Mesothelial cell of epicardium (in vitro differentiated cells): ENCODE measurements at places on chromosomes 13 and 19.

DNA sequence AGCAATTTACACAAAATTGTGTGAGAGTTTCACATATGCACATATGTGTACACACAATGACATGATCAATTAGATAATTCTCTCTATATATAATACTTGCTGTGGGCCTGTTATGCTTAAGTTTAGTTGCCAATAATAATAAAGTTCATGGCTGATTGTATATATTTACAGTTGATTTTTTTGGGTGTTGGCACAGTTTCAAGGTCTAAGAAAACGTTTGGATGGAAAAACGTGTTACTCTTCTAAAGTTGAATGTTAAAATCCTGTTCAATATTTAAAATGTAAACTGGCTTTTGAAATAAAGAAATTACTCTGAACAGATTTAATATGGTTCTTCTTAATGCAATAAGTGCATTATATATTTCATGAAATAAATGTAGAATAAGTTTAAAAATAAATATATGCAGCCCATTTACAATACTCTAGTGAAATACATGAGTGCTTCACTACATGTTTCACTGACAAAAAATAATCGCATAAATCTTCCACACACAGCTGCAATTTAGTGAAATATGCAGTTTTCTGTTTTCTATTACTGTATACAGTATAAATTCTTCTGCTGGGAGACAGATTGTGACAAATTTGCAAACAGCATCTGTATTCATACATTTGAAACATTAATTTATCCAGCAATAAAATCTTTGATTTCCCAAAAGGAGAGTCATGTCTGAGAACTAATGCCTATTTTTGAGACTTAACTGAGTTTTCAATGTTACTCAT, 586.9 kb upstream of the KLHL1 start:
- no peak overlapping the region for H3K4me3 ChIP-seq
- H3K36me3 ChIP-seq: no peaks in the 10 kb centered on the region
- no peaks in the 10 kb centered on the region for H3K27me3 ChIP-seq
- no peaks in the 10 kb centered on the region for H3K4me1 ChIP-seq

GRCh38 chr19:5083547-5083965, 114.6 kb downstream of the KDM4B start:
- H3K27me3 ChIP-seq: no peaks in the 10 kb centered on the region
- H3K4me3 ChIP-seq: no peak overlapping the region
- DNase-seq: no peak
- peaks cover 14% of the 10 kb centered on the region for H3K4me1 ChIP-seq

DNA sequence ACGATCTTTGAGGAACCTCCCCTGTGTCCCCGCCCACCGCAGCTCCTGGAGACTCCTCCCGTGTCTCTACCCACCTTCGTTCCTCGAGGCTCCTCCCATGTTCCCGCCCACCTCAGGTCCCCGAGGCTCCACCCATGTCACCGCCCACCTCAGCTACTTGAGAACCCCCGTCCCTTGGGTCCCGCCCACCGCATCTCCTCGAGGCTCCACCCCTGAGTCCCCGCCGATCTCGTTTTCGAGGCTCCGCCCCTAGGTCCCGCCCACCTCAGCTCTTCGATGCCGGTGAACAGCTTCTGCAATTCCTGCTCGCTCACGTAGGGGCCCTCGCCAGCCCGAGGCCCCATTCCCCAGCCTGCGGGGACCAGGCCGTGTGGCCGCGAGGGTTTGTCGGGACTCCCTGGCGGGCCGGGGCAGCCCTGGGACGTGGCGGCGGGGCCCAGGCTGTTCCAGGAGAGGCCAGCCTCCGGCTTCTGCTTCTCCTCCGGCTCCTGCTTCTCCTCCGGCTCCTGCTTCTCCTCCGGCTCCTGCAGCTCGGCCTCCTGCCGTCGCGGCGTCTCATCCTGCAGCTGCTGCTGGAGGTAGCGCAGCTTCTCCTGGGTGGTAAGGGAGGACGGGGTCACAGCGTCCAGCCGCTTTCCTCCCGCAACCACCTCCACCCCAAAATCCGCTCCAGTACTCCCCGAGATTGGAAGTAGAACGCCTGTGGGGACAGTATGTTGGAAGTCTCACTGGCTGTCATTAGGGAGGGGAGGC, 16.7 kb downstream of the TSKS start:
- no peaks in the 10 kb centered on the region for H3K4me1 ChIP-seq
- DNase-seq: no peak
- no peak overlapping the region for H3K4me3 ChIP-seq
- no peak overlapping the region for H3K27ac ChIP-seq

DNA sequence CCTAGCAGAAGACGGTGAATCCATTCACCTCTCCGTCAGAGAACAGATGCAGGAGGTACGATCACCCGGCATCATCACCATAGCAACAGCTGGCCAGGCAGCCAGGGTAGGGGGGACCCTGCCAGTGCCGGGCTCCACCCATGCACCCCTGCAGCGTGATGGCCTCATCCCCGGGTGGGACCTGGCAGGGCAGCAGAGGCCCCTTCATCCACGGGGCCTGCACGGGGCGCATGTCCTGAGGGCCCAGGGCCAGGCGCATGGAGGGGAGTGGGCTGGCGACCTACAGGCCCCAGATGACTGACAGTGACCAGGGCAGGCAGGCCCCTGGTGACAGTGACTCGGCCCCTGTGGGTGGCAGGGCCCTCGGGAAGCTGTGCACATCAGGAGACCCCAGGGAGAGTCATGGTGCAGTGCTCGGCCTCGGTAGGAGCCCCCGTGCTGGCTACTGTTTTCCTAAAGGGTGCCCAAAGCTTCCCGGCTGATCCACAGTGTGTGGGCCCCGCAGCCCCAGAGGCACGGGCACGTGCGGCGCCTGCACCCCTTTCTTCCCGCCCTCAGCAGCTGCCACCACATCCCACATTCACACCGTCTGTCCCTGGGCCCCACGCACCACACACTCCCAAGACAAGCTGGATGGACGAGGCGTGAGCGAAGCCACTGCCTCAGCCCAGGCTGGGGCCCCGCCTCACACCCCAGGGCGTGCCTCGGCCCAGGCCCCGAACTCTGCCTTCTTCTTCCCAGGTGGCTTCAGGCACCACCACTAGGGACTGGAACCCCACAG, 4.8 kb downstream of the RNF126 start:
- no peaks in the 10 kb centered on the region for H3K27me3 ChIP-seq
- no peak for DNase-seq
- no peaks in the 10 kb centered on the region for H3K36me3 ChIP-seq

DNA sequence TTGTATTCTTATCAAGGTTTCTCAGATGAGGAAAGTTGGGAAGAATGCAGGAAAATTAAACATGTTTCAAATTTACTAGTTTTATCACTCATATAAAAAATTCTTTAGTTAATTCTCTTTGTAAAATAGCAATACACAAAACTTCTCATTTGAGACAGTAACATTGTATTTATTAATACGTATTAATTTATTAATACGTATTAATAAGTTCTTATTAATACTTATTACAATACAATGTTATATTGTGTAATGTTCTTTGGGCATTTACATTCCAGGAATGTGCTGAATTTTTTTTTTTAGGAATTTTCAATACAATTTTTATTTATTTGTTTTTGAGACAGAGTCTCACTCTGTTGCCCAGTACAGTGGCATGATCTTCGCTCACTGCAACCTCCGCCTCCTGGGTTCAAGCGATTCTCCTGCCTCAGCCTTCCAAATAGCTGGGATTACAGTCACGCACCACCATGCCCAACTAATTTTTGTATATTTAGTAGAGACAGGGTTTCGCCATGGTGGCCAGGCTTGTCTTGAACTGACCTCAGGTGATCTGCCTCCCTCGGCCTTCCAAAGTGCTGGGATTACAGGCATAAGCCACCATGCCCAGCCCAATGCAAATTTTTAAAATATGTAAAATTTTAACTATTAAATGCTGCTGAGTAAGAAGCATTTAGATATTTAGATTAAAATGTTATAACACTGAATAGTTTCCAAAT, 31.6 kb downstream of the MBNL2 start:
- no peaks in the 10 kb centered on the region for H3K36me3 ChIP-seq
- no peaks in the 10 kb centered on the region for H3K27me3 ChIP-seq
- no peak for DNase-seq
- H3K27ac ChIP-seq: no peak overlapping the region

DNA sequence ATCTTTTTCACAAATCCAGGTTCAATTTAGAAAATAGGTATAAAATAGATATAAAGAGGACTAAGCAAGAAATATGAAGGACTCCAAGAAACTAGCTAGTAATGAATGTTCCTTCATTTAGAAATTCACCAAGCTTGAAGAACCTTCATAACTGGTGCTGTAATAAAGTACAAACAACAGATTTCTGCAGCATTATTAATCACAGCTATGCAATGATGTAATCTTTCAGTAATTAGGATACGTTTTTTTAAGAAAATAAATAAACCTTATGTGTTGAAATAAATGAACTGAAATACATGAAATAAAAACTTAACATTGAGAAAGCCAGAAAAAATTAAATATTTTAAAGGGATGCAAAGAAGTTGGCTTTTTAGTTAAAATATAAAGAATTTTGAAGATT, 236.1 kb downstream of the RGCC start:
- no peak overlapping the region for H3K4me3 ChIP-seq
- no peaks in the 10 kb centered on the region for H3K27me3 ChIP-seq
- H3K27ac ChIP-seq: no peak overlapping the region
- H3K4me1 ChIP-seq: peaks cover 38% of the 10 kb centered on the region
- no peak for DNase-seq

GRCh38 chr13:50198508-50198907, 183.3 kb downstream of the KCNRG start:
- no peak for DNase-seq
- no peaks in the 10 kb centered on the region for H3K27me3 ChIP-seq
- H3K27ac ChIP-seq: no peak overlapping the region
- H3K36me3 ChIP-seq: no peaks in the 10 kb centered on the region

DNA sequence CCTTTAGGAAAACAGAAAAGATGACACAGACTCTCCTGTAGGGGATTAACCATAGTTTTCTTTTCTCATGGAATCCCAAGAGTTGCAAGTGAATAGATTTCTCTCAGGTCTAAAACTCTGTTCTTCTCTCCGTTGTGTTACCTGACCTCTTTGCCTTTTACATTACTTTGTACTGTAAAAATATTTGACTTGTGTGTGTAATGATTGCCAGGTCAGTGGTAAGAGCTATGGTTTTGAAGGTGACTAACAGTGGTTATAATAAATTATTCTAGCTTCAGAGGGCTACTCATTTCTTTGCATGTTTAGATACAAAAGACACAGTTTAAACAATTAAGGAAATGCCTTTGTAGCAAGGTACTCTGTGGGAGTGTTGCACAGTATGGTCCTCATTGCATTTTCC, 23.0 kb upstream of the PSG2 start:
- H3K4me3 ChIP-seq: no peak overlapping the region
- H3K4me1 ChIP-seq: no peaks in the 10 kb centered on the region
- no peak overlapping the region for H3K27ac ChIP-seq
- no peaks in the 10 kb centered on the region for H3K27me3 ChIP-seq
- peaks cover 12% of the 10 kb centered on the region for H3K36me3 ChIP-seq

GRCh38 chr13:87444135-87444534, 227.0 kb upstream of the SLITRK5 start:
- H3K4me3 ChIP-seq: no peak overlapping the region
- no peak for DNase-seq
- H3K4me1 ChIP-seq: no peaks in the 10 kb centered on the region
- peaks cover 3% of the 10 kb centered on the region for H3K27me3 ChIP-seq
- no peaks in the 10 kb centered on the region for H3K36me3 ChIP-seq
- no peak overlapping the region for H3K27ac ChIP-seq

GRCh38 chr13:106498571-106498970, 36.9 kb downstream of the EFNB2 start:
- no peaks in the 10 kb centered on the region for H3K27me3 ChIP-seq
- no peak for DNase-seq
- peaks cover 73% of the 10 kb centered on the region for H3K4me1 ChIP-seq

DNA sequence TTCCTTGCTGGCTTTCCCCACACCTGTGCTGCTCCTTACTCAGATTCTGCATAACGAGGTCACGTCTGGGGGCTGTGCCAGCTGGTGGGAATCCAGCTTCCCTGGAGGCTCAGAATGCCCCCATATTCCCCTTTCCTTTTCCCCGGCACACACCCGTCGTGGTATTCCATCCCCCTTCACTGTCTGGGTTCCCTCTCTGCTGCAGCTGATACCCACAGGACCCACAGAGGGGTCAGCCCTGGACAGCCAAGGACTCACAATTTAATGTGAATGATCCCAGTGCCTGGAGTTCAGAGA, 4.2 kb upstream of the MYH14 start:
- peaks cover 70% of the 10 kb centered on the region for H3K27me3 ChIP-seq
- no peaks in the 10 kb centered on the region for H3K36me3 ChIP-seq
- H3K4me1 ChIP-seq: no peaks in the 10 kb centered on the region

- DNase-seq: no peak
- H3K27me3 ChIP-seq: no peaks in the 10 kb centered on the region
- H3K4me1 ChIP-seq: peaks cover 4% of the 10 kb centered on the region
- H3K27ac ChIP-seq: no peak overlapping the region
- H3K36me3 ChIP-seq: no peaks in the 10 kb centered on the region
Measured at GRCh38 chr13:38073931-38074330, 204.4 kb upstream of the TRPC4 start.

GRCh38 chr13:42466123-42466522, 107.8 kb upstream of the TNFSF11 start:
- H3K36me3 ChIP-seq: no peaks in the 10 kb centered on the region
- H3K4me1 ChIP-seq: no peaks in the 10 kb centered on the region
- H3K27me3 ChIP-seq: peaks cover 3% of the 10 kb centered on the region

- H3K4me3 ChIP-seq: no peak overlapping the region
- no peaks in the 10 kb centered on the region for H3K27me3 ChIP-seq
- H3K4me1 ChIP-seq: peaks cover 12% of the 10 kb centered on the region
- peaks cover 15% of the 10 kb centered on the region for H3K36me3 ChIP-seq
- no peak for DNase-seq
- no peak overlapping the region for H3K27ac ChIP-seq
Measured at GRCh38 chr13:49058761-49059160, 83.0 kb downstream of the FNDC3A start.

DNA sequence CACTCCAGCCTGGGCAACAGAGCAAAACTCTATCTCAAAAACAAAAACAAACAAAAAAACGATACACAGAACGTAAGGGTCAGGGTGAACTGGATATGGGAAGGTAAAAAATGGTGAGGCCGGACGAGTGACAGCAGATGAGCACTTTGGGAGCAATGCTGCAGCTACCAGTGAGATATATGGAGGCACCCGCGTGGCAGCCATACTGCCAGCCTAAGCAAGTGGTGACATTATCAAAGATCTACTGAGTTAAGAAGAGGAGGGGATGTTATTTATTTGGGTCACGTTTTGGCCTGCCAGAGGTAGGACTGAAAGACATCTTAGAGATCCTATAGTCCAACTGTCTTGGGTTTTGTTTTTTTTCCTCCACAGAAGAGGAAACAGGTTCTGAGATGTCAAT, 14.2 kb downstream of the TIMM13 start:
- no peak overlapping the region for H3K27ac ChIP-seq
- DNase-seq: no peak
- H3K4me1 ChIP-seq: no peaks in the 10 kb centered on the region
- H3K4me3 ChIP-seq: no peak overlapping the region

GRCh38 chr13:43391036-43391435, 367.6 kb downstream of the DNAJC15 start:
- peaks cover 21% of the 10 kb centered on the region for H3K4me1 ChIP-seq
- no peaks in the 10 kb centered on the region for H3K27me3 ChIP-seq
- H3K36me3 ChIP-seq: no peaks in the 10 kb centered on the region
- H3K27ac ChIP-seq: no peak overlapping the region
